ENCODE measurements at places on chromosomes 2 and 18.

DNA sequence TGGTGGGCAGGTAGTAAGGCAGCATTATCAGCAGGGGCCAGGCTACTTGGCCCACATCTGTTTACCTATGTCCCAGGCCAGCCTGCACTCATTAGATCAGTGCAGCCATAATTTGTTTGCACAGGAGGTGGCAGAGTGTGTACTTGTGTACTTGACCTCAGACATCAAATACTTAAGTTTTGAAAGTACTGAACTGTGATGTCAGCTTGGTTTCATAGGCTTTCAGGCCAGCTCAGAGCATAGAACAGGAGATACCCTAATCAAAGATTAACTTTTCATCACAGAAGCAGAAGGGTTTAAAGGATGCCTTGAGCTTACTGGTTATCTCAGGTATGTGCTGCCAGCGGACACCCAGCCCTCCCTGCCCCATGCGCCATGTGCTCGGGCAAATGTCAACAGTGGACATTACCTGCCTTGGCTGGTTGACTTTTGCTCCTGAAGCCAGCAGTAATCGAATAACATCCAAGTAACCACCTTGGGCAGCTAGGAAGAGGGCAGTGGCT lies 33.2 kb downstream of the ANKRD29 start:
- no peak for DNase-seq

DNA sequence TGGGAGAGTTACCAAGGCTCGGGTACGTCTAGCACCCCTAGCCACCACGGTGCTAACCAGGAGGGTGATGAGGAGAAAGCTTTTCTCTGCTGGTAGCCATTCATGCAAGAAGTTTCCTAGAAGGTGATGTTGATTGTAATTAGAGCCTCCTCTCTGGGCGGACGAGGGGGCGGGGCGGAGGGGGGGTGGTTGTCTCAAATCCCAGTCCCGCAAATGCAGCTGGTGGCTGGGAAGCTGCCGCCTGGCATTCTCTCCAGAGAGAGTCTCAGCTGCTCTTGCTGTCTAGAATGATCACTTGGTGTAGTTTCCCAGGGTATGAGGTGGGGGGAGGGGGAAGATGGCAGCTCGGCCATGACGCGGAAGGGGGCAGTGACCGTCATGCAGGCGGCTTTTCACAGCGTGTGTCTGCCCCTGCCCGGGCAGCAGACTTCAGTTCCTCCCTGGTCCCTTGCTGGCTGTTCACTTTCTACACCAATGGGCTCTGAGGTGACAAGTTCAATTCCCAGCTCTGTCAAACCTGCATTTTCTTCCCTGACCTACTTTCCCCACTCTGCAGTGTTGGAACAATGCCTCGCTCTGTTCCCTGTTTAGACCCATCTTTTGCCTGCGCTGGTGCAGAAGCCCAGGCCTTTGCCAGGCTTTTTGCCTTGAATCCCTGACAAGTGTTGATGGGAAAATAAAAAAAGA lies 61.5 kb upstream of the KLF7 start:
- no peak for DNase-seq

DNA sequence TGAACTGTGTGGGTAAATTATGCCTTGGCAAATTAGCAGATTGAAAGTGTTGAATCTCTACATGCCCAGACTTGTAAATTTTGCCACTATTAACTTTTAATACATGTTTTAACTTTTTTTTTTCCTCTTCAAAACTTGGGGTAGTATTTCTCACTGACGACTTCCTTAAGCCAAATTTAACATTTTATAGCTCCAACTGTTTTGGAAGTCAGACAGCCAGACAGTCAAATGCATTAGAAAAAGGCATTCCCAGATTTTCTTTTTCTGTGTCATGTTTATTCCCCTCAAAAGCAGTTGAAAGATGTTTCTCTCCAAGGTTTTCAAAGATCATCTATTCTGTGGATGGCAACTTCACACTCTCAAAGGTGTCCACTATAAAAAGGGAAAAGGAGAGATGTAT lies 226.8 kb upstream of the FN1 start:
- no peak for DNase-seq

DNA sequence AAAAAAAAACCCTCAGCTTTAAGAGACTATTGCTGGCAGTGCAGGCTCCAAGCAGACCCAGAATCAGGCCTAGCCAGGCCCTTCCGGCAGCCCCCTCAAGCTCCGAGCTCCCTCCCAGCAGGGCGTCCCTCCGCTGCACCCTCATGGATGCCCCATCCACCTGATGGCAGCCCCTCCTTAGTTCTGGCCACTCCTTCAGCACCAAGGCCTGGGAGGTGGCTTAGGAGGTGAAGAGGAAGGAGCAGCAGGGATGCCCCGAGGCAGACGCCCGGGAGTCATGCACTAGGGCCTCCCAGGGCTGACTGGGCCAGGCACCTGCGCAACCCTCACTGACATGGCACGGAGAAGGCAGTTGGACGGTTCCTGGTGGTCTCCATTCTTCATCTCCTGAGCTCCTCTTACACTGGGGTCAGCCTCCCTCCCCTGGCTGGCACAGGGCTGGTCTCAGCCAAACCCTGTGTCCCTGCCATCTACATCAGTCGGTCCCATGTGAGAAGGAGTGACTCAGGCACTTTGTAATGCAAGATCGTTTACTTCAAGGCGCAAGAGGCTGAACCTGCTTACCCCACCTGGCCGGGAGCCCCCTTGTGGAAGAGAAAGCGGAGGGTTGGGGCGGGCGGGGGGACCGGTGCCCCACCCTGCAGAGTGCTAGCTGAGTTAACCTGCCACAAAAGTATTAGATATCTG lies 53.5 kb upstream of the ID2 start:
- no peak for DNase-seq

GRCh38 chr2:31524592-31524991 lies 56.1 kb downstream of the SRD5A2 start:
- DNase-seq: no peak

GRCh38 chr2:71566372-71566771 lies 113.0 kb downstream of the DYSF start:
- no peak for DNase-seq

DNA sequence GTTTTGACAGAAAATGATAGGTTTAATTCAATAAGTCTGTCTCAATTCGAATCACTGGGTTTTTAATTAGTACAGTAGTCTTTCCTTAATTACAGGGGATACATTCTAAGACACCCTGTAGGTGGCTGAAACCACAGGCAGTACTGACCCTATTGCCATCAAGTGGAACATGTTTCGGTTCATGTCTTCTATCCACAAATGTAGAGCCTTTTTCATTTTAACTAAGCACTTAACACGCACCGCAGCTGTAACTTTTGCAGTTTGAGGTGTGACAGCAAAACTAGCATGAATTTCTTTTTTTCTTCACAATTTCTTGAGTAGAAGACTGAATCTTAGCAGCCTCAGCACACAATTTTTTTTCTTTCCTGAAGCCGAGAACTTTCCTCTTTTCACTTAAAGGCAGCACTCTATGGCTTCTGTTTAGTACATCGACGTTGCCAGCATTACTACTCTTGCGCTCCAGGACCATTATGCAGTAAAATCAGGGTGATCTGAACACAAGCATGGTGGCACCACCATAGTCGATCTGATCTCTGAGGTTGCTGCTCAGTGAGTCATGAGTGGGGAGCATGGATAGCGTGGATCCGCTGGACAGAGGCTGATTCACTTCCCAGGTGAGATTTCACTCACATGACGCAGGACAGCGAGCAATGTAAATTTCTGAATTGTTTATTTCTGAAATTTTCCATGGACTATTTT lies 805.1 kb downstream of the RNF144A start:
- DNase-seq: no peak

DNA sequence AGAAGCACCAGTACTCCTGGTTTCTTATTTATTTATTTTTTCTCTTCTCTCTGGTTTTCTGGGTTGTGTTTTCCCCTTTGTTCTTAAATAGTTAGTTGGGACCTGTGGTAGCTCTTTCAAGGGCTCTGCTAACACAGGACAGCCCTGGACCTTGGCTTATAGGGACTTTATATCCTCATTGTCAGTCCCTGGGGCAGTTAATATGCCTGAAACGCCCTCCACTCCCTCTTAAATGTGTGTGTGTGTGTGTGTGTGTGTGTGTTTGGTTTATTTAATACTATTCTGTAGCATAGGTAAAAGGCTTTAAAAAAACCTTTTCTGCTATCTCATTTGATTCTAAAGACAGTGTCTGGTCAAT lies 54.6 kb downstream of the GATA6 start:
- DNase-seq: no peak

GRCh38 chr2:71923887-71924533 lies 223.7 kb downstream of the CYP26B1 start:
- DNase-seq: peak; percentile 38

DNA sequence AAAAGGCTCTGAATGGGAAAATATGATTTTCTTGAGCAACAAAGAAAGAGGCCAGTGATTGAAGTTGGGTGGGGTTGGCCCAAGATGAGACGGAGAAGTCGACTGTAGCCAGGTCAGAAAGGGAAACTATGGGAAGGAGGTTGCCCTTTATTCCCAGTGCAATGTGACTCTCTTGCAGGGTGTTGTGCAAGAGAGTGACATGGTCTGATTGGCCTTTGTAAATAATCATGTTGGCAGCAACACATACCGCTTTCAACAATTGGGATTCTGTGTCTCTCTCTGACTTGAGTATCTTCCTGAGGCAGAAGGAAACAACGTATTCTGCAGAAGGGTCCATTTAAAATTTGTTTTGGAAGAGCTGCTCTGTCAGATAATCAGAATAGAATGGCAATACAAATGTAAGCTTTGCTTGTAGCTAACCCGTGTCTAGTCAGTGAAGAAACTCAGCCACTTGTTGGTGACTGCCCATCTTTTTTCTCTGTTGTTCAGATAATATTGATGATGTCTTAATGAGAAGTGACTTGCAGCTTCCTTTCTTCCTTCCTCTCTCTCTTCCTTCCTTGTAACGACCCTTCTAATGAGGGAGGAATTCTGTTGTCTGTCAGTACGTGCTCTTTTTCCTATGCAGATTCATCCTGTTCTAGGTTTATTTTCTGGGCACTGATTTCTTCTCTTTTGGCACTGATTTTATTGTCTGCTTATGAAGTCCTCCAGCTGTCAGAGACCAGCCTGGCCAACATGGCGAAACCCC lies 311.0 kb upstream of the FAM98A start:
- DNase-seq: no peak

GRCh38 chr2:240685771-240686371 lies 3.2 kb upstream of the AQP12B start:
- DNase-seq: no peak

DNA sequence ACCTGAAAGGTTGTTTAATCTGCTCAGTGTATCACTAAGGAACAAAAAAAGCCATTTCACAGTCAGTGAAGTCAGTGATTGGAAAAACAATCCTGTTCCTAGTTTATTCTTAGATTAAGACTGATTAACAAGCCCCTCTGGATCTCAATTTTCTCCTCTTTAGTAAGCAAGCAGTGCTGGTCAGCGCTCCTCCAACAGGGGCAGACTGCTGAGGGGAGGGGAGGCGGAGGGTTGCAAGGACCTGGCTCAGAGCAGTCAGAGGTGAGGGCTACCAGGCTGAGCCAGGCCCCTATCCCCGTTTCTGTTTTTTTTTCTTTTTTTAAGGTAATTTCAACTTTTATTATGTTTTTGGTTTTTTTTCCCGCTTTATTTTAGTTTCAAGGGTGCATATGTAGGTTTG lies 24.7 kb upstream of the KCNS3 start:
- no peak for DNase-seq

GRCh38 chr2:58533376-58533775 lies 292.3 kb upstream of the FANCL start:
- no peak for DNase-seq
